Activated CD4-positive, alpha-beta T cell treated with anti-CD3 and anti-CD28 coated beads, Interleukin-2, amount 10 ng/mL, durations not matched to agents 24 days and 14 days (primary cell): ENCODE measurements at places on chromosomes 3 and 15. TPM values are rescaled to one million over a fixed set of nuclear protein-coding genes. Genes with fewer than 3 reads are reported as not detected.
A peak's percentile ranks its signal among the peaks of the same experiment; 100 is the strongest.

DNA sequence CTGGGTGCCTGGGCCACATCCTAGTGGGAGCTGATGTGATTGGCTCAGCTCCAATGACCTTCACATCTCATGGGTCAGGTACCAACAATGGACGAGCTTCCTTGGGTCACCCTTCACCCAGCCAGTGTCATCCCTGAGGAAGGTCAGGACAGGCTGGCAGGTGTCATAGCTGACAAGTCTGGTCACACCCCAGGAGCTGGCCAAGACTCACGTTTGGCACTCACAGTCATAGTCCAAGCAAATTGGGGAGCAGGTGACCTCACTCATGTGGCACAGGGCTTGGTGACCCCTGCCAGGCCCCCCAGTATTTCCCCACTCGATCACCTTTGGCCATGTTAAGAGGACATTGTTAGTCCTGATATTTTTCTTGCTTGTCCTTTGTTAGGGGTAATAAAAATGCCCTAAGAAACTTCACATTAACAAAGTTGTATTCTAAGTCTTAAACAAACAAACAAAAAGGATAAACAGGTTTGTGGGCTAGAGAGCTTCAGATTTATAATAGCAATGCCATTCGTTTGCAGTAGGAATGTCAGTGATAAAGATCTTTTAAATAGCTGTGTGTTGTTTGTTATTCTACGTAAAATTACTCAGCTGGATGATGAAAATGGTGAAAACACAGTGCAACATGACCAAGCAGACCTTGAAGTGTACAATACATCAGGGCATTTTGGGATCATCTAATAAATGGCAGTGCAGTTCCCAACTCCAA is 79.5 kb upstream of the POMGNT2 start:
- H3K36me3 ChIP-seq: peaks cover 5% of the 10 kb centered on the region
- H3K27ac ChIP-seq: no peak overlapping the region
- DNase-seq: no peak
- H3K27me3 ChIP-seq: peaks cover 17% of the 10 kb centered on the region
- H3K4me3 ChIP-seq: no peak overlapping the region

DNA sequence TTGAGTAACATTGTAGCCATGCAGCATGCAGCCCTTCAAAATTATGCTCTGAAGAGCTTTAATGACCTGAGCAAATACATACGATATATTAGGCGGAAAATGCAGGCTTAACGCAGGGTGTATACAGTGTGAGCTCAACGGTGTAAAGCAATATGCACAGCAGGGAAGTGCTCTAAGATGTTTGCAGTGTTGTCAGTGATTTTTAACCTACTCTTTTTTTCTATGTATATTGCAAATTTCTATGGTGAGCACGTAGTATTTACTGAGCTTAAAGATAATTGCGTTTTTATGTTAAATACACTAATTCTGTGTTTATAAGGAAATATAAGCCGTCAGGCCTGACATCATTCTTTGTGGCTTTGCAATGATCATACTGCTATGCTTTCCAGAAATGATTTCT is 42.1 kb downstream of the DGKG start:
- peaks cover 2% of the 10 kb centered on the region for H3K27me3 ChIP-seq
- H3K4me3 ChIP-seq: no peak overlapping the region
- no peak for DNase-seq
- H3K36me3 ChIP-seq: no peaks in the 10 kb centered on the region

- H3K4me1 ChIP-seq: no peaks in the 10 kb centered on the region
- no peaks in the 10 kb centered on the region for H3K36me3 ChIP-seq
- H3K4me3 ChIP-seq: no peak overlapping the region
- peaks cover 36% of the 10 kb centered on the region for H3K27me3 ChIP-seq
- no peak for DNase-seq
These were observed 27.0 kb upstream of the SV2B start for GRCh38 chr15:91073077-91073476.

DNA sequence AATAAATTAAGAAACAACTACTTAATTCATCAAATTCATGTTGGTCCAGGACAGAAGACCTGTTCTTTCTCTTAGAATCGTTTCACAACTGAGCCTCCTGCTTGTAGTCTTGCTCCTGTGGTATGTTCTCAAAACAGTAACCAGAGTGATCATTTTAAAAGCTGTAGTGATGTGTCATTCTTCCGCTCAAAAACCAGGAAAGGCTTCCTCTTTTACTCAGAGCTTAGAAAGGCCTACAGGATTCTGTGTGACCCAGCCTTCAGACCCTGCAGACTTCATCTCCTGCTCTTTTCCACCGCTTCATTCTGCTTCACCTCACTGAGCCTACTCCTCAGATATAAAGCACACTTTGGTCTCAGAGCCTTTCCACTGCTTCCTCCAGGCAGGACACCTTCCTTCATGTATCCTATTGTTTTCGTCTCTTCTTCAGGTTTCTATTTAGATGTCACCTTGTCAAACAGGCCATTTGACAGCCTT is 22.7 kb downstream of the ST6GAL1 start:
- peak overlapping the region; percentile 63 for H3K4me3 ChIP-seq
- H3K4me1 ChIP-seq: peaks cover 64% of the 10 kb centered on the region
- DNase-seq: peak; percentile 74
- peaks cover 80% of the 10 kb centered on the region for H3K36me3 ChIP-seq
- H3K27ac ChIP-seq: peak overlapping the region; percentile 85
- no peaks in the 10 kb centered on the region for H3K27me3 ChIP-seq

Gene ATP10A
- total RNA-seq: 42.7 and 48.0 TPM in 2 replicates

Gene PCOLCE2
- 0.28 and 0.33 TPM in 2 replicates for total RNA-seq

GRCh38 chr15:85688711-85689110 is 106.0 kb downstream of the KLHL25 start:
- H3K27me3 ChIP-seq: no peaks in the 10 kb centered on the region
- peak overlapping the region; percentile 99 for H3K27ac ChIP-seq
- H3K4me3 ChIP-seq: peak overlapping the region; percentile 93
- H3K36me3 ChIP-seq: peaks cover 34% of the 10 kb centered on the region
- peaks cover 65% of the 10 kb centered on the region for H3K4me1 ChIP-seq
- no peak for DNase-seq

DNA sequence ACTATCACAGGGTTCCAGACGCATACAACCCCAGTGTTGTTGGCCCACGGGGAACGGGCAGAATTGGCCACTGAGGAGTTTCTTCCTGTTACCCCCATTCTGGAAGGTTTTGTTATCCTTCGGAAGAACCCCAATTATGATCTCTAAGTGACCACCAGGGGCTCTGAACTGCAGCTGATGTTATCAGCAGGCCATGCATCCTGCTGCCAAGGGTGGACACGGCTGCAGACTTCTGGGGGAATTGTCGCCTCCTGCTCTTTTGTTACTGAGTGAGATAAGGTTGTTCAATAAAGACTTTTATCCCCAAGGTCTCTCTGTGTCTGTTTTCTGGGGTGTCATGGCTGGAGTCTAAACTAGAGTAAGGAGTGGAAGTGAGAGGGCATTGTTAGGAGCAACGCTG is 5.7 kb upstream of the EIF4G1 start:
- H3K4me1 ChIP-seq: peaks cover 4% of the 10 kb centered on the region
- H3K27ac ChIP-seq: no peak overlapping the region
- H3K36me3 ChIP-seq: peaks cover 54% of the 10 kb centered on the region
- no peak overlapping the region for H3K4me3 ChIP-seq

DNA sequence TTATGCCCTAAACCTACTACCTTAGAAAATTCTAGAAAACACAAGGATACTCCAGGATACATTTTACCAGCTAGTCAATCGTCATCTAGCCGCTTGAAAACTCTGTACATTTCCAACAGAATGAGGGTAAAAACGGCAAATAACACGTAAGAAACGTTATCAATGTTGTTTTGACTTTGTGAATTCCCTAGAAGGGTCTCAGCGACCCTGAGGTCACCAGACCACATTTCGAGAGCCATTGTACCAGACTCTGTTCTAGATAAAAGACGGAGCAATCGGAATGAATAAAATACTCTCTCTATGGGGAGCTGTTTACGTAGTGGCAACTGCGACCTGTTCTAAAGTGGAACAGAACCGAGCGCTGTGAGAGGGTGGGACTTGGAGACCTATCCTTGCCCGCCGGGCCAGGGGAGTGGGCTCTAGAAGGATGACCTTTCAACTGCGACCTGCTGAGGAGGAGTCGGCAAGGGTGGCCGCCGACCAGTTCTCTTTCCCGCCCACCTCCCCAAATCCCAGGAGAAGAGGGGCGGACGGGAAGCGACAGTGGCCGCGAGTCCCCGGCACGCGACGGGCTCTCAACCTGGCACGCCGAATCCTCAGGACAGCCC is 778 bp upstream of the AP4E1 start:
- H3K36me3 ChIP-seq: peaks cover 12% of the 10 kb centered on the region
- DNase-seq: peak; percentile 84
- H3K27me3 ChIP-seq: no peaks in the 10 kb centered on the region
- H3K4me3 ChIP-seq: peak overlapping the region; percentile 87
- H3K27ac ChIP-seq: peak overlapping the region; percentile 97

- no peak overlapping the region for H3K4me3 ChIP-seq
- peak; percentile 58 for DNase-seq
- H3K36me3 ChIP-seq: peaks cover 68% of the 10 kb centered on the region
- no peaks in the 10 kb centered on the region for H3K27me3 ChIP-seq
- H3K27ac ChIP-seq: peak overlapping the region; percentile 48
These were observed 4.1 kb downstream of the ZNF717 start for GRCh38 chr3:75781079-75781745.

DNA sequence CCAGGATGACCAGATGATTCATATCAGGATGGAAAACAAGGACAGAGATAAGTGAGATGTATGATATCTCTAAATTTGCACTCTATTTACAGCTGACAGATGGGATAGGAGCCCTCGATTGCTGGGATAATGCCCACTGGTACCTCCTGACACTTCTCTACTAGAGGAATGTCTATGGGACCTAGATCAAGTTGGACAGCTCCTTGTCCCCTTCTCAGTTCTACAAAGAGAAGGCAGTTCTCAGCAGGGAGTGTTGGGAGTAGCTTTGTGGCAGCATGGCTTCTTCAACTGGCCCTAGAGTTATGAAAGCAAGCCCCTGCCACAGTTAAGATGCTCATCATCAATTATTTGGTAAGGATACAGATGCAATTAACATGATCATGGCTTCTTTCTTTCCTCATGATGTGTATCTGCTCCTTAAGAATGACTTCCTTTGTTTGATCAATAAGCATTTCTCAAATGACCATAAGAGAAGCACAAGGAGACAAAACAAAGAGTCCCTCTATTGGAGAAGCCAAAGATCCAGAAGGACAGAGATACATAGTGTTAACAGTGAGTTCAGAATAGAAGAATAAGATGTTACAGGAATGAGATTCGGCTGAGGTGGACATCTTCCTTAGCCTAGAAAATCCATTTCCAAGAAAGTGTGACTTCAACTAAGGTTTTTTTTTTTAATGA is 481.3 kb downstream of the NAALADL2 start:
- no peaks in the 10 kb centered on the region for H3K36me3 ChIP-seq
- DNase-seq: no peak
- no peak overlapping the region for H3K27ac ChIP-seq
- no peak overlapping the region for H3K4me3 ChIP-seq
- no peaks in the 10 kb centered on the region for H3K4me1 ChIP-seq
